ENCODE measurements at places on chromosomes 6 and 20.

GRCh38 chr6:128570680-128571063 is 50.3 kb upstream of the PTPRK start:
- no peak for DNase-seq

DNA sequence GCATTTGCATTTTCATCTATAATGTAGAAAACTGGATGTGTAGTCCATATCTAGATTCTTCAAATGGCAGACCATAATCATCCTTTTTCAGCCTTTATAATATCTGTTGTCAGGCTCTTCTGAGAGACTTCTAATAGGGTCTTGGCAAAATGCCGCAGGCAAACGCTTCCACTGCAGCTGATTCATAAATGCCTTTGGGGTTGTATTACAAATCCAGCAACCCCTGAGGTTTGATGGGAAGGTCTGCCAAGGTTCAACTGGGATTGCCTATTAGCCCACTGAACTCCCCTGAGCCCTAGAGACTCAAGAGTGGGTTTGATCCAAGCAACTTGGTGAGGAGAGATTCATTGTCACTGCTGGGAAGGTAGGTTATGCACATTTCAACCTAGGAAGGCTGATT is 365.2 kb upstream of the POU3F2 start:
- DNase-seq = peak; percentile 18

GRCh38 chr6:1312473-1313367 is 822 bp downstream of the FOXQ1 start:
- DNase-seq = no peak

DNA sequence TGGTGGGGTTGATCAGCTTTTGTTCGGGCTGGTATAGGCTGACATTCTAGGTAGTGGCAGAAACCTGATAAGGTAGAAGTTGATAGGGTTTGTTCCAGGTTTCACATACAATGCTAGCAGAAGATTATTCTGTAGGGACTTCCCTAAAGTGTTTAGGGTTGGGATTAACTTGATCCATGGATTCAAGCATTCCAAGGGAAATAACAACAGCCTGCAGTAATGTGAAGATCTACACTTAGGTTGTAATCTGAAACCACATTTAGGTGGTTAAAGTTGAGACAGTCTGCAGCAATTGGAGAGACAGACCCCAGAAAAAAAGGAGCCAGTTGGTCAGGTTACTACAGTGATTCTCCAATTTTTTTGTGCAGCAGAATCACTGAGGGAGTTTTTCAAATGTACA is 56.1 kb downstream of the GJA1 start:
- no peak for DNase-seq

- no peak for DNase-seq
Observed at GRCh38 chr20:21391972-21392352, 5.4 kb downstream of the NKX2-4 start.

GRCh38 chr6:105740946-105741645 is 338.2 kb upstream of the PREP start:
- no peak for DNase-seq

All from NCI-H2081 (cell line).